AG09309 (cell line): ENCODE measurements at places on chromosomes 11 and 22.

- no peak for DNase-seq
Measured at GRCh38 chr11:58561394-58562098, 14.1 kb downstream of the LPXN start.

DNA sequence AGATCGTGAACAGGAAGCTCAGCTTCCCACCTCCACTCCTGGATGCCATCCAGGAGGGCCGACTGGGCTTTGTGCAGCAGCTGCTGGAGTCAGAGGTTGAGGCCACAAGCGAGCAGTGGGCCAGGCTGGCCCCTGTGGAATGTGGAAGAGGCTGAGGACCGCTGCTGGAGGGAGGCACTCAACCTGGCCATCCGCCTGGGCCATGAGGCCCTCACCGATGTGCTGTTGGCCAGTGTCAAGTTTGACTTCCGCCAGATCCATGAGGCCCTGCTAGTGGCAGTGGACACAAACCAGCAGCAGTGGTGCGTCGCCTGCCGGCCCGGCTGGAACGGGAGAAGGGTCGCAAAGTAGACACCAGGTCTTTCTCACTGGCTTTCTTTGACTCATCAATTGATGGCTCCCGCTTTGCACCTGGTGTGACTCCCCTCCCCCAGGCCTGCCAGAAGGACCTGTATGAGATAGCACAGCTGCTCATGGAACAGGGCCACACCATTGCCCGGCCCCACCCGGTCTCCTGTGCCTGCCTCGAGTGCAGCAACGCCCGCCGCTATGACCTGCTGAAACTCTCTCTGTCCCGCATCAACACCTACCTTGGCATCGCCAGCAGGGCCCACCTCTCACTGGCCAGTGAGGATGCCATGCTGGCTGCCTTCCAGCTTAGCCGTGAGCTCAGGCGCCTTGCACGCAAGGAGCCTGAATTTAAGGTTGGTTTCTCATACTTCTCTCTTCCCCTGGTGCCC, 24.9 kb downstream of the ART5 start:
- DNase-seq: no peak

GRCh38 chr11:41446107-41446506, 13.3 kb downstream of the LRRC4C start:
- no peak for DNase-seq

DNA sequence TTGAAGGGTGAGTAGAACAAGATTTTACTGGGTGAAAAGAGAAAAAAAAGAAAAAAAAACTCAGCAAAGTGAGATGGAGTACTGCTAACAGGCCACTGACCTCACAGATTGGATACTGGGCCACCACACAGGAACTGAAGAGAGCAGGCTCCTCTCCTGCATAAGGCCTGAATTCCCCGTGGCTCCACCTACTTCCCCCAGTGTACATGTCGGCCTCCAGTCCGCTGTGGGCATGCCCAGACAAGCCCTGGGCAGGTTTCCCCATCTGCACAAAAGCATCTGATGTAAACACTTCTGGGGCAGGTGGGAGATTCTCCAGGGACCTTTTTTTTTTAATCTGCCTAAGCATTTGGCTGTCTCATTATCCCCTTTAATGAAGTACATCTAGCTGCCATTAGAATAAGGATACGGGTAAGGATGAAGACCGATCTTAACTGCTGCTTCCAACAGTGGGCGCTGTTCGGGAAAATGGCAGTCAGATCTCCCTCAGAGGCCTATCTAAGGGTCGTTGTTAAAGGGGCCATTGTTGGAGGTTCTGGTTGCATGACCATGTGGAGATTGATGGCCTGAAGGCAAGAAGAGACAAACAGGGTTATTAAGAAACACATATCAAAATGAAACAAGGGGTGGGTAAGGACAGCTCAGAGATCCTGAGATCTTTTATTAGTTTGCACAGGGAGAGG, 48.5 kb downstream of the MS4A13 start:
- DNase-seq: no peak

- no peak for DNase-seq
Measured at GRCh38 chr22:23166042-23166831, 14.1 kb upstream of the BCR start.

DNA sequence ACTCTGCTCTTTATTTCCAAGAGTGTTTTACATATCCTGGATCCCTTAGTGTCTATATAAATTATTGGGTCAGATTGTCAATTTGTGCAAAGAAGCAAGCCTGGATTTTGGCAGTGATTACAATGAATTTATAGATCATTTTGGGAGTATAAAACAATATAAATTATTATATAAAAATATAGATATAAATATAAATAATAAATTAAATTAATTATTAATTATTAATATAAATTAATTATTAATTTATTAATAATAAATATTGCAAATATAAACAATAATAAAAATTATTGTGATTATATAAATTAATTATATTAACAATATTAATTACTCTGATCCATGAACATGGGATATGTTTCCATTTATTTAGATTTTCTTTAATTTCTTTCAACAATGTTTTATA, 32.5 kb downstream of the RTL6 start:
- no peak for DNase-seq

GRCh38 chr11:88739524-88739923, 326.3 kb downstream of the GRM5 start:
- no peak for DNase-seq

- peak; percentile 32 for DNase-seq
Measured at GRCh38 chr22:21712751-21713427, 22.7 kb downstream of the YPEL1 start.

- no peak for DNase-seq
Measured at GRCh38 chr22:22088658-22089458, 106.3 kb upstream of the TOP3B start.

GRCh38 chr11:97615546-97615945, 1225.7 kb downstream of the JRKL start:
- DNase-seq: no peak

DNA sequence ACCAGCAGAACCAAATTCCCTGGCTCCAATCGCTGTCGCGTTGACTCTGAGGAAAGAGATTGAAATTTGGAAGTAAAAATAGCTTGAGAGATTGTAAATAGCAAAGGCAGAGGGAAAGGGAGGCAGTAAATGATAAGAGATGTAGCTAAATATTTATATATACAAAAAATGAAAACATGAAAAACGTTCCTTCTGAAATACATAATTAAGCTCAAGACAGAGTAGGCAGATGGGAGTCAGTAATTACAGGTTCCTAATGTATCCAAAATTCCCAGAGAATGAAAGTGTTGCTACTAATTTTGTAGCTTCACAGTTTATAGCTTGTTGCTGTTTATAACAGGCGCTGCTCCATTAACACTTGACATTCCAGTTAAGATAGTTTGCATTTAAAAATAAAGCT, 648.7 kb downstream of the KCNA4 start:
- DNase-seq: no peak

GRCh38 chr11:121304759-121305158, 12.2 kb downstream of the SC5D start:
- DNase-seq: no peak

DNA sequence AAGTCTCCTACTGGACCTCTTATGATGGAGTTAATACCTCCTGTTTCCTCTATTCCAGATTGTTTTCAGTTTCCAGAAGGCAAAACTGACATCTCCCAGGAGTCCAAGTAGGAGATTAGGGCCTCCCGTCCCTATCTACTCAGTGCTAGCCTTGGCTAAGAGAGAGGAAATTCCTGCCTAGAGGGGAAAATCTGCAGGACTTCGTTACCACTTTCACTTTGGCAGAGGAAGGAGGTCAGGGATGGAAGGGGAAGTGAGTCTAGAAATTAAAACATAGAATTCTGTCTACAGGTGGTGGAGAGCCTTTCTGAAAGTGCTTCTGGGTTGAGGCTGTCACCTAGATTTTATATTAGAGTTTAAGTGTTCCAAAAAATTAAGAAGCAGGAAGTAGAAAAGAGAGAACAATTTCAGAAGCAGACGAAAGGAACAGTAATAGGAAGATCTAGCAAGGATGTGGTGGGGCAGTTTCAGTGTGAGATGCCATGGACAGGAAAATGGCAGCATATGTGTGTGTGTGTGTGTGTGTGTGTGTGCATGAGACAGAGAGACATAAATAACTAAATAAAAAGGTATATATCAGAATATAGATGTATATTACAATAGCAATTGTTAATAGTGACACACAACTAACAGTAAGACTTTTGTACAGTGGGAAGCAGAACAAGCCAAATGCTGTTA, 2.4 kb upstream of the TRIM68 start:
- no peak for DNase-seq

DNA sequence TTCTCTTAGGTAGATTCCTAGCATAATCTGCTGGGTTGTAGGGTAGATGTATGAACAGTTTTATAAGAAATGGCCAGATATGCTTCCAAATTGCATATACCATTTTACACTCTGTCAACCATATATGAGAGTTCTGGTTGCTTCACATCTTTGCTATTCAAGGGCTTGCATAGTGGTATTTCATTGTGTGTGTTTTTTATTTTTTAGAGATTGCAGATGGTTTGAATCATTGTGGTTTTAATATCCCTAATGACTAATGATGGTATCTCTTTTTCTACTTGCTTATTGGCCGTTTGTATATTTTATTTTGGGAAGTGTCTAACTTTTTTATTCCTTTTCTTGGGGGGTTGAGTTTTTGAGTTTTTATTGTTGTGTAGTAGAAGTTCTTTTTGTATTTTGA, 26.9 kb downstream of the RNF214 start:
- peak; percentile 57 for DNase-seq

DNA sequence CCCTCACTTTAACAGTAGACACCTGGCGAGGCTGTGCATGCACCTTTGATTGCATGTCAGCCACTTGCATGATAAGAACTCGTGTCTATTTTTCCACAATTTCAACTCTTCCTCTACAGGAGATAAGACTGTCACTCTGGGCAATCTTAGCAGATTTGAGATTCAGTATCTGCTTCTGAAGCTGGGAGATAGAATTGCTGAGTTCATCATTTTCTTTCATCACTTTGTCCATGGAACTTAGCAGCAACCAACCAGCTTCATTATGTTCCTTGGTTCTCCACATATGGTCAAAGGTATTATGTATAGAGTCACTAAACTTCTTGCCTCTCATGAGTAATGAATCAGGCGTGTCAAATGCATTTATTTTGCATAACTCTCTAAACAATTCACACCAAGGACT, 17.1 kb downstream of the MTNR1B start:
- no peak for DNase-seq

DNA sequence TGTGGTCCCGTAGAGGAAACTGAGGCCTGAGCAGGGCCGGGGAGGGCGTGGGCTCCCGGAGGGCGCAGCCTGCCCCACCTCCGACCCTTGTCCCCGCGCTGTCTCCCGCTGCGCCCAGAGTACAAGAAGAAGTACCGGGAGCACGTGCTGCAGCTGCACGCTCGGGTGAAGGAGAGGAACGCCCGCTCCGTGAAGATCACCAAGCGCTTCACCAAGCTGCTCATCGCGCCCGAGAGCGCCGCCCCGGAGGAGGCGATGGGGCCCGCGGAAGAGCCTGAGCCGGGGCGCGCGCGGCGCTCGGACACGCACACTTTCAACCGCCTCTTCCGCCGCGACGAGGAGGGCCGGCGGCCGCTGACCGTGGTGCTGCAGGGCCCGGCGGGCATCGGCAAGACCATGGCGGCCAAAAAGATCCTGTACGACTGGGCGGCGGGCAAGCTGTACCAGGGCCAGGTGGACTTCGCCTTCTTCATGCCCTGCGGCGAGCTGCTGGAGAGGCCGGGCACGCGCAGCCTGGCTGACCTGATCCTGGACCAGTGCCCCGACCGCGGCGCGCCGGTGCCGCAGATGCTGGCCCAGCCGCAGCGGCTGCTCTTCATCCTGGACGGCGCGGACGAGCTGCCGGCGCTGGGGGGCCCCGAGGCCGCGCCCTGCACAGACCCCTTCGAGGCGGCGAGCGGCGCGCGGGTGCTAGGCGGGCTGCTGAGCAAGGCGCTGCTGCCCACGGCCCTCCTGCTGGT, 1.9 kb downstream of the NLRP6 start:
- no peak for DNase-seq

GRCh38 chr11:134528453-134528852, 116.4 kb upstream of the B3GAT1 start:
- DNase-seq: no peak

GRCh38 chr11:43585877-43586608, 94.5 kb upstream of the HSD17B12 start:
- DNase-seq: no peak

DNA sequence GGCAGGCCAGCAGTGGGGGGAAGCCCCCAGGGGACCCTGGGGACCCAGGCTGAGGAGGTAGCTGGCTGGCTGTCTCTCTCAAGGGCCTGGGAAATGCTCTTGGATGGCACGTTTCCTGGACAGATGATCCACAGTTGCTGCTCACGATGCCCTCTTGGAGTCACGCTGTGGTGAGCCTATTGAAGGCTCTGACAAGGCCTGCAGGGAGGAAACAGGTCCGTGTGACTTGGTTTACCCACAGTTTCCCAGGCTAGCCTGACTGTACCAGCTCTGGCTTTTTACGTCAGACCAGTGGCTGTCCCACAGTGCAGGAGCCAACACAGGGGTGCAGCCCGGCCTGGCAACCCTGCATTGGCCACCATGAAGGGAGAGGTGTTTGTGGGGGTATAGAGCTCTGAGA, 29.2 kb upstream of the PPARA start:
- no peak for DNase-seq

- DNase-seq: no peak
Measured at GRCh38 chr11:86418917-86419316, 44.2 kb downstream of the CCDC81 start.

GRCh38 chr11:30388957-30389356, 66.1 kb downstream of the ARL14EP start:
- no peak for DNase-seq

- DNase-seq: no peak
Measured at GRCh38 chr11:112162761-112163546, 940 bp downstream of the IL18 start.

DNA sequence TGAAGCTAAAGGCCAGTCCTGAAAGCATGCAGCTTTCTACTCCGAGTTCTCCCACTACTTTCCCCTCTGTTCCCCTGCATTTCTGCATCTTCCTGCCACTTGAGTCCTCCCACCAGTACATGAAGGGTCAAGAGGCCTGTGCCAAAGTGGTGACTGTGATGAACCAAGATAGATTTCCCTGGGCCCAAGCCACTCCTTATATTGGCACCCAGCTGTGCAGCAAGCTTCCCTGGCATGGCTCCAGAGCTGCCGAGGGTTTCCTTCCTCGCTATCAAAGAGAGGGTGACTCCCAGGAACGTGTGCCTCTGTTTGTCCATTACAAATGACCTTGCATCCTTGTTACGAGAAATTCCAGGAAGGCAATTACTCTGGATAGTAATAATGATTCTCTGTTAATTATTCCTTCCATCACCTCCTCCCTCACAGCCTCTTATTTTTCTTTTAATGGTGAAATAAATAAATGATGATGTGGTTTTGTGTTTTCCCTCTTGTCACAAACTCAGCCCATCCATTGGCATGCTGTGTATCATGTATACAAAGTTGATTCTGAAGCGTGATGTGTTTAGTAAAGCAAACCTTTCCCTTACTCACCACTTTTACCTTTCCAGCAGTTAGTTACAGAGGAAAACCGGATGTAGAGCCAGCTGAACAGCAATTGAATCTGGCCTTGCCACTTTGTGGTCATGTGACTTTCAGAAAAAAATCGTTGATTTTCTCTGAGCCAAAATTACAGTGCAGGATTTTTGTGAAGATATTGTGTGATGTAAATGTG, 8.3 kb downstream of the SRSF8 start:
- no peak for DNase-seq
